ENCODE measurements at places on chromosomes 5 and 9.
A peak's percentile ranks its signal among the peaks of the same experiment; 100 is the strongest.

DNA sequence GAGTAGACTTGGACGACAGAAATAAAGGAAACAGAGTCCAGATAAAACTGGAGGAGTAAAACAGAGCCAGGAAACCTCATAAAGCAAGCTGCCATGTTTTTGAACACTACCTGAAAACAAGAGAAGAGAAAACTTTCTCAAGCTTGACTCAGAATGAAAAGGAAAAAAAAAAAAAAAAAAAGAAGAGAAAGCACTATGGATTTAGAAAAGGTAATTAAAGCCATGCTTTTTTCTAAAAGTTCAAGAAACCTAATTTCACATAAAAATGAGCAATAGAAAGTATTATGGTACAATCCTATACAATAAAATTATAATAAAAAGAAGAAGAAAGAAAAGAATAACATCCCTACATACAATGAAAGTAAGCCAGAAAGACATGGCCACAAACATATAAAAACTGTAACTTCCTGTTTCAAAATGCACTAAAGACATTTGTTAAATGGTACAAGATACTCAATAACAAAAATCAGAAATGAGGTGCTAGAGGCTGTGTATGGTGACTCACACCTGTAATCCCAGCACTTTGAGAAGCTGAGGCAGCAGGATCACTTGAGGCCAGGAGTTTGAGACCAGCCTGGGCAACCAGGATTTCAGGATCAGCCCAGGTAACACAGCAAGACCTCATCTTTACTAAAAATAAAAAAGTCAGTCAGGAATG lies 129.5 kb downstream of the SIL1 start:
- DNase-seq: no peak

- no peak for DNase-seq
Observed at GRCh38 chr5:50535393-50535792, 94.3 kb upstream of the EMB start.

- DNase-seq: peak; percentile 5
Observed at GRCh38 chr5:152246401-152246800, 158.7 kb downstream of the NMUR2 start.

GRCh38 chr5:64659289-64659688 lies 31.0 kb upstream of the SHISAL2B start:
- DNase-seq: no peak

GRCh38 chr9:129321286-129322021 lies 143.4 kb upstream of the IER5L start:
- no peak for DNase-seq

DNA sequence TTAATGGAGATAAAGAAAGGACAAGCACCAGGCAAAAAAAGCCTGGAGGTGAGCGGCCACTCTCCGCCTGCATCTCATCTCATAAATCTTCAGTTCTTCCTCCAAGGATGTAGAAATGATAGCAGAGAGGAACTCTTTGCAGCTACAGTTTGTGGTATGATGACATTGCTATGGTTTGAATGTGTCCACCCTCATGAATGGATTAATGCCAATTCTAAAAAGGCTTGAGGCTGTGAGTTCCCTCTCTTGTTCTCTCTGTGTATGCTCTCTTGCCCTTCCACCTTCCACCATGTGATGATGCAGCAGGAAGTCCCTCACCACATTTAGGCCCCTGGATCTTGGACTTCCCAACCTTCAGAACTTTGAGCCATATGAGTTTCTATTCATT lies 126.4 kb downstream of the SPOCK1 start:
- DNase-seq: peak; percentile 36

- peak; percentile 61 for DNase-seq
Observed at GRCh38 chr9:132006677-132007370, 72.8 kb downstream of the MED27 start.
